ENCODE measurements at places on chromosomes 16 and 17.

GRCh38 chr17:929586-929985 is 50.0 kb downstream of the NXN start:
- DNase-seq: no peak

DNA sequence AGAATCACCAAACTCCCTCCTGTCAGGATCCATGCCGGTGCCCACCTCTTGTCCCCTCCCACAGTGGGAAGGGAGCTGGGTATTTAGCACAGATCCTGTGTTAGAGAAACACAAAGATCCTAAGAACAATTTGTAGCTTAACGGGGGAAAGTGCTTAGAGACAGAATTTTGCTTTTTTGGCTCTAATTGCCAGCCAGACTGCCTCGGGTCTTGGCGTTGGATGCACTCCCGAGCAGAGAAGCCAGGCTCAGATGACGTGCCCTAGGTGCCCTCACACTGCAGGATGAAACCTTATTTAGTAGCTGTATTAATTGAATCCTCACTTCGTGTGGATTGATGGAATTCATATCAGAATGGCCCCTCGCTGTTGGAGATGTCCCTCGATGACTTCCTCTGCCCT is 22.5 kb upstream of the MAF start:
- DNase-seq: no peak

DNA sequence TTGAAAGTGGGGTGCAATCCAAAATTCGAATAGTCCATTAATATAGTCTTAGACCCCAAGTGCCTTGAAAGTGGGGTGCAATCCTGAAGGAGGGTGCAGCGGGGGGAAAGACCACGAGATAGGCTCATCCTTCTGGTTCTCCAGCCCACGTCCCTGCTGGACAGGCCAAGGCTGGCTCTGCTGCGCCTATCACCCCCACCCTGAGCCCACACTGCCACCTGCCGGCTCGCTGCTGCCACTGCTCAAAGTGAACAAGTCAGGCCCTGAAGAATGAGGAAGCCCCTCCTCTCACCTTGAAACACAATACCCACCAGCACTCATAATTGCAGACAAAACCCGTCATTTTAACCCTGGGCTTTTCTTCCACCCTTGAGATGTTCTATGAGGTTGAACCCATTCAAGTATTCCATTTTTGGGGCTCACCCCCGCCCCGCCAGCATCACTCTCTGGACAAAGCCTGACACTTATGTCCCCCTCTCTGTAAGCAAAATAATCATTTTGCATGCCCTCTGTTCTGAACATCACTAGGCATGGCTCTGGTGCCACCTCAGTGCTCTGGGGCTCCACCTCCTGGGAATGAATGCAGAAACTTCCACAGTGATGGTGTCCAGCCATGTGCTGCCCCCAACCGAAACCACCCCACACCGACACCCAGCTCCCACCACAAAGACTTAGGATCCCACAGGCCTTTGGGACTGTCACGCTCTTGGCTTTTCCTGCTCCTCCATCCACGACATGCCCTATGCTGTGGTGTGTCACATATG is 56.8 kb downstream of the BEAN1 start:
- DNase-seq: peak; percentile 29

GRCh38 chr16:23064639-23065038 is 84.6 kb downstream of the USP31 start:
- no peak for DNase-seq

DNA sequence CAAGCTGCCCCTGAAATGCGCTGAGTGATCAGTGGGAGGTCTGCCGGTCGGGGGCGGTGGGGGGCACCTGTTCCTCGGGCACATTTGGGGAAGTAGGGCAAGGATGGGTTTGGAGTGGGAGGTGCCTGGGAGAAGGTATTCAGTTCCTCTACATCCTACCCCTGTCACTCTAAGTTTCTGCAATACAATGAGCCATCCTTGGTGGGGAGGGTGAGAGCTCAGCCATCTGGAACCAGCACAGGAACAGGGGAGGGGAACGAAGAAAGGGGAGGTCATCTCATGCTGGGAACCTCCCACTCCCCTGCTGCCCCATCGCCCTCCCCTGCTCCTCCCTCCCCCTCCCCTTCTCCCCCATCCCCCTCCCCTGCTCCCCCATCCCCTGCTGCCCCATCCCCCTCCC is 4.2 kb downstream of the DPH1 start:
- DNase-seq: no peak

GRCh38 chr17:69173118-69173517 is 31.4 kb upstream of the ABCA6 start:
- no peak for DNase-seq

DNA sequence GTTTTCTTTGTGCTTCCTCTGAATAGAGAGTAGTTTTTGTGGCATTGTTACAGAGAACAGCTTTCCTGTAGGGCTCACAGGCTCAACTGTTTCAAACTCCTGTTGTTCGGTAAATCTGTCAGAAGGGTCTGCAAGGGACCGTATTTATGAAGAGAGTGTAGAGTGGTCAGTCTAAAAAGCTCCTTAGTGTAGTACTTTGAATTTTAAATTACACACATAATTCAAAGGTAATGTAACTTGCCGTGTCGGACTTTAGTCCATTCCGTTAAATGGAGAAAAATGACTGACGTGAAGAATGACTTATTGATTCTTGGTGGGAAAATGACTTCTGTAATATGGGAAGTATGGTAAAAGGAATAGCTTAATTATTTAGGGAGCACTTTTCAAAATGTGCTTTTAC is 190.9 kb downstream of the WWOX start:
- no peak for DNase-seq

GRCh38 chr17:15260376-15261257 is 4.5 kb downstream of the PMP22 start:
- DNase-seq: peak; percentile 88

- no peak for DNase-seq
Observed at GRCh38 chr17:5745111-5745813, 161.0 kb upstream of the NLRP1 start.

DNA sequence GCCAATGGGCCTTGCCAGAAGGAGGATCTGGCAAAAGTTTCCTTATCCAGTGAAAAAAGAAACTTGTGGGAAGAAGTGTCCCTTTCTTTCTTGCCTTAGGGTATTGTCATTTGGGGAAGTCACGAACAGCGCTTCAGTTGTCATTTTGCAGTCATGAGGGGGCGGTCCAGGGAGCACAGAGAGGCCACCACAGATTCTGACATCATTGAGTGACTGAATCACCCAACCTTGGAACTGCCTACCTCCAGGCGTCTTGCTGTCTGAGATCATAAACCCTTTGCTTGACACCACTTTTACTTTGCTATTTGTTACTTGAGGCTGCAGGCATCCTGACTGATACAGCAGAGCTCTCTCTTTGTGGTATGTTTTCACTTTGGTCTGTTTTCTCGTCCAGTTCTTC is 3.1 kb upstream of the WSCD1 start:
- DNase-seq: no peak
